ENCODE measurements at places on chromosomes 2 and 18.

GRCh38 chr18:46431522-46432171, 225.4 kb downstream of the LOXHD1 start:
- DNase-seq: no peak

DNA sequence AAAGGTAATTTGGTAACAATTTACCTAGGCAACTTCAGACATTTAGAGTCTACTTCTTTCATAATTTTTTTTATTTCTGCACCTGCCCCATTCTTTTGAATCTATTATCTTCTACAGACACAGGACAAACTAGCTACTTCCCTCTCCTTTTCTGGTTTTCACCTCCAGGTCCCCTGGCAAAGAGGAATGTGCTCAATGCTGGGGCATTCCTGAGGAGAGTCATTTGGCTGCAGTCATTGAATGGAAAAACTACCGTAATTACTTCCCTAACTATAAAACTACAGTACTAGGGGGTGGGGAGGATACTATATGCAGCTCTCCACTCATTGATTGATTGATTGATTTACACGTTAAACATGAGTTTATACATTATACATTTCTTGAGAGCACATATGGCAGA, 11.2 kb upstream of the ARHGAP28 start:
- DNase-seq: no peak

DNA sequence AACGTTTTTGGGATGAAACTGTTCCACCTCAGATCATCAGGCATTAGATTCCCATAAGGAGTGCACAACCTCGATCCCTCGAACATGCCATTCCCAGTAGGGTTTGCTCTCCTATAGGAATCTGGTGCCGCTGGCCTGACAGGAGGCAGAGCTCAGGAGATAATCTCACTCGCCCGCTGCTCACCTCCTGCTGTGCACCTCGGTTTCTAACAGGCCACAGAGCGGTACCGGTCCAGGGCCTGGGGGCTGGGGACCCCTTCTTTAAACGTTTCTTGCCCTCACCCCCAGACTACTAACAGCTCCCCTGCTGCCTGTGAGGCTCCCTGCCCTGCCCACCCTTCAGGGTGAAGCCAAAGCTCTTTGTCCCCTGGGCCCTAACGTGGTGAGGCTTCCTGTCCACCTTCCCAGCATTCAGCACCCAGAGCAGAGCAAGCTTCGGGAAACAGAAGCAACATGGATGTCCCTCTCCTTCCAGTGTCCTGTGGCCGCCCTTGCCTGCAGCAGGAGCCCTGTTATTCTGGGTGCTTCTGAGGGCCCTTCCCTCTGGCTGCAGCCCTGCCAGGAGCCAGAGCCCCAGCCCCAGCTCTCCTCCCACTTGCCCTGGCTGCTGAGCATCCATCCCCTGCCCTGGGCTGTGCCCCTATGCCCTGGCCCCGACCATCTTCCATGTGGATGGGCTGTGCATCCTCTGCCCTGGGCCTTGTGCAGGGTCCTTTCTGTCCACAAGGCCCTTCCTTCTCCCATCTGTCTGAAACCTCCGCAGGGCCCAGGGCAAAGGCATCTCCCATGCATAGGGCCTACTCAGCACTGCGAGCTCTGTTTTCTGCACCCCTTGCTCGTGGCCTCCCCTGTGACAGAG, 140.1 kb downstream of the MBP start:
- DNase-seq: no peak

- no peak for DNase-seq
Observed at GRCh38 chr2:171386627-171387026, 47.2 kb downstream of the METTL8 start.

- DNase-seq: no peak
Observed at GRCh38 chr2:211591426-211591825, 947.2 kb downstream of the ERBB4 start.

- DNase-seq: no peak
Observed at GRCh38 chr18:27185025-27185763, at the start of gene CHST9. TSS of gene CHST9 (minus strand) at chr18:27185308. CDS start at chr18:27142809, 42,499 bp downstream.

DNA sequence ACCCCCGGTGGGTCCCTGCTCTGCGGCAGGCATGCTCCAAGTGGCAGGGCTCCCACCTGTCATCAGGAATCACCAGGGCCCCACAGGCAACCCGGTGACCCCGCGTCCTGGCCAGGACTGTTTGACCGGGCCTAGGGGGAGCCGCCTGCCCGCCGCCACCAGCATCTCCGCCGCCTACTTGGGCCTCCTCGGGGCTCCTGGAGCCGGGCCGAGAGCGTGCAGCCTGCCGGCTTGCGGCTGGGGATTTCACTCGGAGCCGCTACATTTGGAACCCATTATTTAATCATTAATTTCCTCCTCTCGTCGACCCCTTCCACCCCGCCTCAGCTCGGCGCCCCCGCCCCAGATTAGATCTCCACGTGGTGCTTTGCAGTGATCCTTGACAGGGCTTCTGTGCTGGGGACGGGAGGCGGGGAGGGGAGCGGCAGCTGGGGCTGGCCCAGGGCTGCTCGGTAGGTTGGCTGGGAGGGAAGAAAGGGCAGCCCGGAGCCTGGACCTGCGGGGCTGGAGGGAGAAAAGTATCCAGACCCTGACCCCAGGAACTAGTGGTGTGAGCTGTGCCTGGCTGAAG, 295.4 kb downstream of the CYP26B1 start:
- DNase-seq: no peak

DNA sequence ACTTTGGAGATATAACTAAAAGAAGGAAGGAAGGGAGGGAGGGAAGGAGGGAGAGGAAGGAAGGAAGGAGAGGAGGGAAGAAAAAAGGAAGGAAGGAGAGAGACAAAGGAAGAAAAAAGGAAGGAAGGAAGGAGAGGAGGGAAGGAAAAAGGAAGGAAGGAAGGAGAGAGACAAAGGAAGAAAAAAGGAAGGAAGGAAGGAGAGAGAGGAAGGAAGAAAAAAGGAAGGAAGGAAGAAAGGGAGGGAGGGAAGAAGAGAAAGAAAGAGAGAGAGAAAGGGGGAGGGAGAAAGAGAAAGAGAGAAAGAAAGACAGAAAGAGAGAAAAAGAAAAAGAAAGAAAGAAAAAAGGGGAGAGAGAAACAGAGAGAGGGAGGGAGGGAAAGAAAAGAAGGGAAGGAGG, 147.4 kb downstream of the MYT1L start:
- no peak for DNase-seq

DNA sequence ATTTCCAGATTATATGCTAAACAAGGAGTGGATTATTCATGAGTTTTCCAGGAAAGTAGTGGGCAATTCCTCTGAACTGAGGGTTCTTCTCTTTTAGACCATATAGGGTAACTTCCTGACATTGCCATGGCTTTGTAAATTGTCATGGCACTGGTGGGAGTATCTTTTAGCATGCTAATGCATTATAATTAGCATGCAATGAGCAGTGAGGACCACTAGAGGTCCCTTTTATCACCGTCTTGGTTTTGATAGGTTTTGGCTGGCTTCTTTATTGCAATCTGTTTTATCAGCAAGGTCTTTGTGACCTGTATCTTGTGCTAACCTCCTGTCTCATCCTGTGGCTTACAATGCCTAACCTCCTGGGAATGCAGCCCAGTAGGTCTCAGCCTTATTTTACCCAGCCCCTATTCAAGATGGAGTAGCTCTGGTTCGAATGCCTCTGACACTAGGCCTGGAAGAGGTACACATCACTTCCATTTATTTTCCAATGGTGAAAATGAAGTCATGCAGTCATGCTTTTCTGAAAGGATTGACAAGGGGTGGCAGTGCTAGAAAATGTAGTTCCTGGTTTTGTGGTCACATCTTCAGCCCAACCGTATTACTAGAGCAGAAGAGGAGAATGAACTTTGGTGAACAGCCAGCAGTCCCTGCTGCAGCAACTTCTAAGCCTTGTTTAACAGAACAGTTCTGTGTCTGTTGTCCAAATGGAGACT, 26.6 kb upstream of the ITGA4 start:
- no peak for DNase-seq

DNA sequence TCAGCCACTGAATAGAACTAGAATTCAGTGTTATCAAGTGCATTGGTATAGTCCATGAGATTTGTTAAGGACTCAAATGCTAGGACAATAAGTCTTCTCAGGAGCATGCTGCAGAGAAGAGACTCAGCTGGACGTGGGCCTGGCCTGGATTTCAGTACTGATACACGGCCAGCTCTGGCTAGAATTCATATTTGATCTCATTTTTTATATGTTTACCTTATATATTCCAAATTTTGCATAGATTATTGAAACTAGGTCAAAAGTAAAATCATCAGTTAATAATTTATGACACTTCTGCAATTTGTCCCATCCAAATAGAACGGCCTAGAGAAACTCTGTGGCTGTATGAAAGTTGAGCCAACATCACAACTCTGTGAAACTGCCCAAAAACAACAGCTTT, 262.0 kb downstream of the DLGAP1 start:
- no peak for DNase-seq

DNA sequence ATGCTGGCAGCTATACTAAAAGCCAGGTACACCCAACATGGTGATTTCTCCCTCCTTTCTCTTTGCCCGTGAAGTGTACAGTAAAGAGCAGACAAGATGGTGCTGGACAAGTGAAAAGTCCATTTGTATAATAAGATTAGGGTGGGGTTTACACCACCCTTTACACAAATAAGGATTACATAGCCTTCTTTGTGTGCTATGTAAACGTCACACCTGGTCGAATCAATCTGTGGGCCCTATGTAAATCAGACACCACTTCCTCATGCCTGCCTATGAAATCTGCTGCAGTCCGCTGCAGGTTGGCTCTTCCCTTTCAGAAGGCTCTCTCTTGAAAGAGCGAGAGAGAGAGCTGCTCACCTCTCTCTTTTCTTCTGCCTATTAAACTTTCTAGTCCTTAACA, 1054.3 kb upstream of the SLC39A10 start:
- no peak for DNase-seq

GRCh38 chr2:127176371-127177311, 43.5 kb downstream of the CYP27C1 start:
- DNase-seq: no peak

DNA sequence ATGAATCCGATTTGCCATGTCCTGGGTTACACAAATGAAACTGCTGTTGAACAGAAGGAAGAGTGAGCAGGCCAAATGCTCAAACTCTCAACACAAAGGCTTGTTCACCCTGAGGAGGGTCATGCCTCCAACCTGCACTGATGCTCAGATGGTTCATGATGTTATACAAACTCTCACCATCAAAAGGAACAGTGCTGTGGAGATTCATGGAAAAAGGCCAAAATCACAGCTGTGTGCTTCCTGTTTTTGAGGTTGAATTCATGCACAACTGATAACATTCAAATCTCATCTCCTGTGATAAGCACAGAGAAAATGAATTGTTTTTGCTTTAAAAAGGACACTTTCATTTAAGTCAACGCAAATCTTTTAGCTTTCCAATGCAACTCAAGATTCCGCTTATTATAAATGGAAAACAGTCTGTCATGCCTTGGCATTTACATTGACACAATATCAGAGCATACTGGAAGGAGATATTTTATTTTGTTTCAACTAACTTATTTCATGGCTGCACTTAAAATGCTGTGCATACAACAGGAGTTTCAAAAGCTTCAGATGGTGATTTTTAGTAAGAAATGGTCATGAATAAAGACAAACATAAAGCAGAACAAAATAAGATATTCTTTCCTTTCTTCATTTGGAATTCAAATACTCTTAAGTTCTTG, 22.2 kb upstream of the TTN start:
- DNase-seq: no peak

DNA sequence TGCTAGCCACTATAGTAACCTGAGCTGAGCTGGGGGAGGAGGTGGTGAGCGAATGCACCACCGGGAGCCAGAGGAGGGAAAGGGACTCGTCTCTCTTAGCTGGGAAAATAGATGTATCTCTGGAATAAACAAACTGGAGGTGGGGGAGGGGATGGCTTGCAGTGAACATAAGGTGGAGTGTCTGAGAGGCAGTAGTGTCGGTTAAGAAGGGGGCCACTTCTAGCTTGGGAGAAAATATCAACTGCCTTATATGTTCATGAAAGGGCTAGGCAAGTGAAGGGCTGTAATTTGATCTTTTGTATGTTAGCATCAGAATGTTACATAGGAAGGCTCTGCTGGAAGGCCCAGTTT, 2.2 kb downstream of the SETBP1 start:
- DNase-seq: no peak

DNA sequence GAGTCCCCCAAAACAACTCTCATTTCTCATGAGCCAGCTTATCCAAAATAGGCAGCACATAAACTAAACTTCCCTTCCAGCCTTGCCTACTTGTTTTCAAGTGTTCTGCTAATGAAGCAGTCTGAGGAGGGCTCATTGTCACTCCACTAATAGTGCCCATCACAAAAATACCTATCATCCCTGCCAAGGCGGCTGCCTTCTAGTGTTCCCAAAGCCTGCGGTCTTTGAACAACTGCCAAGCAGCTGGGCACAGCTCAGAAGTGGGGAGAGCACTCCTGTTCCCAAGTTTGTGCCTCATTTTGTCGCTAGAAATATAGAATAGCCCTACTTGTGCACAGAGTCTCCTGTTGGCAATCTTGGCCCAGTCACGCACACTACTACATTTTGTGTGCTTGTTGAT, 50.3 kb downstream of the DTNA start:
- DNase-seq: peak; percentile 52

DNA sequence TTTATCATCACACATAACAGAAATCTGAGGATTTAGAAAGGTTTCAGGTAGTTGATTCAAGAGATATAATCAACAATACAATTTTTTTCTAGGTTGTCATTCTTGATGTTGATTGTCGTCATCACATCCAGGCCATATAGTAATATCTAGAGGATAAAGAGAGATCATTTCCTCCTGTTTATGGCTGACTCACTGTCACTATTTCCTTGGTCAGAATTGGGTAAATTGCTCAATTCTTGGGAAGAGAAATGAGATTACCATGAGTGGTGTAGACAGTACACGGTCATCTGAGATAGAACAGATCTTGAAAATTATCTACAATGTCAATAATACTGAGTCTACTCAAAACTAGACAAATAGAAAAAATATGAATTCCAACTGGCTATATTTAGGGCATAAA, 78.8 kb downstream of the ZNF804A start:
- no peak for DNase-seq

DNA sequence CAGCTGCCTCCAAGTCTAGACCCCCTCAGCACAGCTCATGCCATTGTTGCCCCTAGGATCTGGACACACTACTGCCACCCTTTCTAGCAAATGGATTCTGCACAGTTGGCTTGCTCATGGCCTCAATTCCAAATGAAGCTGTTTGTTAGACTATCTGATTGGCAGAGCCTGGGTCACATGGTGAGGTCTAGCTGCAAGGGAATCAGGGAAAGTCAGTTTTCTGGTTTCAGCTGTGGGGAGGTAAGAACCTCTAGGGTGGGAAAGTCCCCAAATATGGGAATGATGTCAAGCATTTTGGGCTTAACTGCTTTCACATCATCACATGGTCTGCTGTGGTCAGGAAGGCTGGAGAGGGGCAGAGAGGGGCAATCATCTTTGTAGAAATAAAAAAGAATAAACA, 150.4 kb upstream of the ITGA6 start:
- no peak for DNase-seq

DNA sequence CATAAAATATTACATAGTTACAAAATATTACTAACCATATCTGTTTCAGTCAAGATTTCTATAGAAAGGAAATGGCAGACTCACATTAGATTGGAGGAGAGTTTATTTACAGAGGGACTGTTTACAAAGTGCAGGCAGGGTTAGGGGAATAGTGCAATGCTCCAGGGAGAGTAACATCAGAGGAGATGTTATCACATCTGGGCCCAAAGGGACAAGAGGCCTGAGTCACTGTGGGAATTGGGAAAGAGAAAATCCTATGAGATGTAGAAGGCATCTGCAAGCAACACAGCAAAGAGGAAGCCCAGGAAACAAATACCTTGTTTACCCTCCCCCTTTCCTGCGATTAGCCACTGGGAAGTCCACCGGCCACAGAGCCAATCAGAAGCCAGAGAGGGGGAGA, 227.3 kb upstream of the TANK start:
- DNase-seq: no peak
